ENCODE measurements at places on chromosomes 6 and 20.

- DNase-seq, result no peak
Observed at GRCh38 chr6:135183532-135184440, 2.7 kb downstream of the MYB start.

GRCh38 chr20:60559462-60559861, 601.2 kb downstream of the CDH26 start:
- no peak for DNase-seq

- no peak for DNase-seq
Observed at GRCh38 chr6:135922746-135923145, 71.2 kb downstream of the PDE7B start.

GRCh38 chr6:166176106-166176505, 8.5 kb upstream of the TBXT start:
- no peak for DNase-seq

GRCh38 chr6:44012078-44012493, 115.2 kb downstream of the MRPL14 start:
- no peak for DNase-seq

DNA sequence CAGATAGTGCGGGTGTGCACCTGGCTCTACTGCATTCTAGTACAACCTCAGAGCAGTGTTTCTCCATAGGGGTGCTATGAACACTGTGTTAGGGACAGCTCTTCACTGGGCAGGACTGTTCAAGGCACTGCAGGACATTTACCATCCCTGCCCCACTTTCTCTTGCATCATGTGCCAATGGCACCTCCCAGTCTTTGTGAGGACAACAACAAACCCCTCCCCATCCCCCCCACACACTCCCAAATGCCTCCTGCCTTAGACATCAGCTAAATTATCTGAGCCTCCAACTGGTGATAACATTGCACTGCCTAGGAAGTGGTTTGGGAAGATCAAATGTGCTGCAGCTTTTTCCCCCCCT, 98.9 kb downstream of the FYN start:
- DNase-seq, result no peak

GRCh38 chr6:85004361-85004995, 240.1 kb upstream of the TBX18 start:
- no peak for DNase-seq

DNA sequence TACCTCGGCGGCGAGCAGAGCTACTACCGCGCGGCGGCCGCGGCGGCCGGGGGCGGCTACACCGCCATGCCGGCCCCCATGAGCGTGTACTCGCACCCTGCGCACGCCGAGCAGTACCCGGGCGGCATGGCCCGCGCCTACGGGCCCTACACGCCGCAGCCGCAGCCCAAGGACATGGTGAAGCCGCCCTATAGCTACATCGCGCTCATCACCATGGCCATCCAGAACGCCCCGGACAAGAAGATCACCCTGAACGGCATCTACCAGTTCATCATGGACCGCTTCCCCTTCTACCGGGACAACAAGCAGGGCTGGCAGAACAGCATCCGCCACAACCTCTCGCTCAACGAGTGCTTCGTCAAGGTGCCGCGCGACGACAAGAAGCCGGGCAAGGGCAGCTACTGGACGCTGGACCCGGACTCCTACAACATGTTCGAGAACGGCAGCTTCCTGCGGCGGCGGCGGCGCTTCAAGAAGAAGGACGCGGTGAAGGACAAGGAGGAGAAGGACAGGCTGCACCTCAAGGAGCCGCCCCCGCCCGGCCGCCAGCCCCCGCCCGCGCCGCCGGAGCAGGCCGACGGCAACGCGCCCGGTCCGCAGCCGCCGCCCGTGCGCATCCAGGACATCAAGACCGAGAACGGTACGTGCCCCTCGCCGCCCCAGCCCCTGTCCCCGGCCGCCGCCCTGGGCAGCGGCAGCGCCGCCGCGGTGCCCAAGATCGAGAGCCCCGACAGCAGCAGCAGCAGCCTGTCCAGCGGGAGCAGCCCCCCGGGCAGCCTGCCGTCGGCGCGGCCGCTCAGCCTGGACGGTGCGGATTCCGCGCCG, 994 bp downstream of the FOXC1 start:
- DNase-seq, result no peak

- no peak for DNase-seq
Observed at GRCh38 chr6:157615420-157615769, 207.7 kb upstream of the SNX9 start.

DNA sequence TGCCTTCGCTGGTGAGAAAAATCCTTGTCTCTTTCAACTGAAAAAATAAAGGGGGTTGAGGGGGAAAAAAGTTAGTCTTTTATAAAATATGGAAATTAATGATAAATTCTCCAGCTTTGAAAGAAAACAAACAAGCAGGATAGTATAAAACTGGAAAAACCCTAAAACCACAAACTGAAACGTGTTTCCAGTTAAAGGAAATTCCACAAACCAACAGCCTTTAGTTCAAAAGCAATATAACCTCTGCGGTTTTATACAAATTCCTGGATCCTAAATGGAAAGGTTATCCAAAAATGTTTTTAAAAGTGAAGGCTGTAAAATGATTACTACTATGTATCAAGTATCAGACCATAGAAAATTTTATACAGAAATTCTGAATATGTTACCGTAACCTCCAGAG, 55.6 kb downstream of the BMP5 start:
- DNase-seq, result no peak

- DNase-seq, result no peak
Observed at GRCh38 chr6:112835078-112835477, 487.9 kb downstream of the RFPL4B start.

- peak; percentile 29 for DNase-seq
Observed at GRCh38 chr6:12844284-12845223, 128.0 kb downstream of the PHACTR1 start.

GRCh38 chr6:43798688-43799444, 28.9 kb downstream of the VEGFA start:
- no peak for DNase-seq

GRCh38 chr6:126570507-126570906, 230.6 kb downstream of the CENPW start:
- no peak for DNase-seq

GRCh38 chr20:43438578-43439316, 18.9 kb upstream of the SRSF6 start:
- DNase-seq, result no peak

GRCh38 chr6:151179321-151179720, 60.4 kb upstream of the AKAP12 start:
- no peak for DNase-seq

- DNase-seq, result no peak
Observed at GRCh38 chr20:45552456-45552855, 5.3 kb upstream of the EPPIN start.

Measured in foreskin melanocyte (primary cell).